Nucleus accumbens (tissue), 56 donors: ENCODE measurements at places on chromosomes 4 and X.

DNA sequence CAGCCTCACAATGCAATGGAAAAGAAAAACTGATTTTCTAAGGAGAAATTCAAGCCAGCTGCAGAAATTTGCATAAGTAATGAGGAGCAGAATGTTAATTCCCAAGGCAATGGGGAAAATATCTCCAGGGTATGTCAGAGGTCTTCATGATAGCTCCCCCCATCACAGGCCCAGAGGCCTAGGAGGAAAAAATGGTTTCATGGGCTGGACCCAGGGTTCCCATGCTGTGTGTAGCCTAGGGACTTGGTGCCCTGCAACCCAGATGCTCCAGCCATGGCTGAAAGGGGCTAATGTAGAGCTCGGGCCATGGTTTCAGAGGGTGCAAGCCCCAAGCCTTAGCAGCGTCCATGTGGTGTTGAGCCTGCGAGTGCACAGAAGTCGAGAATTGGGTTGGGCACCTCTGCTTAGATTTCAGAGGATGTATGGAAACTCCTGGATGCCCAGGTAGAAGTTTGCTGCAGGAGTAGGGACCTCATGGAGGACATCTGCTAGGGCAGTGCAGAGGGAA is 53.5 kb upstream of the TEX13C start:
- DNase-seq, result no peak

GRCh38 chr4:39571054-39571453 is 43.8 kb upstream of the UGDH start:
- no peak for DNase-seq

DNA sequence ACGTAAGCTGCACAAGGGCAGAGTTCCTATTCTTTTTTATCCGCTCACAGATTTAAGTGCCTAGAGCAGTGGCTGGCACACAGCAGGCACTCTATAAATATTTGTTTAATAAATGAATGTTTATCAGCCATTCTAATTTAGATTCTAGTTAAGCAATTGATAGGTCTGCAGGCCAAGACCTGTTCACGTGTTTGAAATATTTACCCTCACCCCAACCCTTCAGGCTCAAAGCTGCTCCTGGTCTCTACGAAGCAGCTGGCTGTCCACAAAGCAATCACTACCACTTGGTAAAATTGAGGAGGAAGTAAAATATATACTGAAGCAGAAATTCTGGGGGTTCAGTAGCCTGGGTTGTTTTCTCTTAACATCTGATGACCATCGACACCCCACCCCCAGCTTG is 158.1 kb downstream of the MGST2 start:
- DNase-seq, result no peak

GRCh38 chrX:49268702-49269009 is 937 bp upstream of the PPP1R3F start:
- DNase-seq, result no peak
